Ovary (tissue), 10 donors: ENCODE measurements at places on chromosomes 12 and 14. TPM values are rescaled to one million over a fixed set of nuclear protein-coding genes. Genes with fewer than 3 reads are reported as not detected.

DNA sequence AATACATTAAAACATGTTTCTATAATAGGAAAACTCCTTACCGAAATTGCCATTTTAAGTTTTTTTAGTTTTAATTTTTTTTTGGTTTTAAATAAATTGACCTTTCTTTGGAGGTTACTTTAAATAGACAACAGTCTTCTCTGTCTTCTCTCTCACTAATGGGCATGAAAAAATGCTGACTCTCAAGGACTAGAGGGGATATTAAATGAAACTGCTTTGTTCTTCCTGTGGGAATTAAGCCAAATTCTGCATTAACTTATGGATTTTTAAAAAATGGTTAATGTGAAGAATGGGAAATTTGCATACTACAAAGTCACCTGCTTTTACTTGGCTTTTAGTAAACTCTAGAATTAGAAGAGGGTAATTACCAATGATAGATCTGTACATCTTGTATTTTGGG, 378.9 kb downstream of the TMTC2 start:
- no peak for DNase-seq

The SOAT2 gene
- not detected for total RNA-seq

DNA sequence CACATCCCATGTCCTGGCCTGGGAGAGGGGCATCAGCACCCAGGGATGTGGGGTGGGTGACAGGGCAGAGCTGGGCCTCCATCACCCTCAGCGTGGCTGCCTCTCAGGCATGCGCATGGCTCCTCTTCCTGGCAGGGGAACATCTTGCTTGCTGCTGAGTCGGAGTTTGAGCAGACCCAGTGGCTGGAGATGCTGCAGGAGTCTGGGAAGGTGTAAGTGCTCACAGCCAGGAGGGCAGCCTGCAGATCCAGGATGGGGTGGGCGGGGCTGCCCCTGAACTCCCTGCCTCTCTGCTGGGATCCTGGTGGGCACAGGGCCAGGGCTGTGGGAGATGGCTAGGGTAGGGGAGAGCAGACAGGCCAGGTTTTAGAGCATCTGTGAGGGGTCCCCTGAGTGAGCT, 16.2 kb downstream of the PLEKHD1 start:
- DNase-seq, result no peak

The PRR4 gene
- 2.3 TPM for total RNA-seq

DNA sequence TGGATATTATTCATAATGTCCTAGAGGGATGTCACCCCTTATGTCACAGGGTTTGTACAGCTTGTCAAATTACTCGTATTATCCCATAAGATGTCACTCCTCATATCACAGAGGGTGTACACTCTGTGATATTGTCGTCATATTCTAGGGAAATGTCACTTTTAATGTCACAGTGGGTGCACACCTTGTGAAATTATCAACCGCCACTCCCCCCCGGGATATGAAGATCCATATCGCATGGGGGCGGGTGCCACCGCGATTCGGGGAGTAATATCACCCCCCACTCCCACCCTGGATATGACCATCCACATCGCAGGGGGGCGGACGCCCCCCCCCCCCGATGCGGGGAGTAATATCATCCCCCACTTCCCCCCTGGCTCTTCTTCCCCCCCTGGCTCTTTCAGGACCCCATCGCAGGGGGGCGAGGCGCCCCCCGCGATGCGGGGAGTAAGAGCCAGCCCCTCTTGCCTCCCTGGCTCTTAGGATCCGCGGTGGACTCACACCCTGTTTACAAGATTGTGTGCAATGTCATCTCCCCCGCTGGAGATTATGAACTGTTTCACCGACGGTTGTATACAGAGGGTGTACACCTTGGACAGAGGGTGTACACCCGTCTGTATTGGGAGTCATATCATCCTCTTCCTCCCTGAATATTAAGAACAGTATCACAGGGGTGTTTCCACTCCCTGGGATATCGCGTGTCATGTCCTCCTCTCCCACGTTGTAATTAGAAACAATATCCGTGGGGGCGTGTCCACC, 92.8 kb downstream of the FRMD6 start:
- no peak for DNase-seq

The PSME2 gene
- 74.3 TPM for total RNA-seq

DNA sequence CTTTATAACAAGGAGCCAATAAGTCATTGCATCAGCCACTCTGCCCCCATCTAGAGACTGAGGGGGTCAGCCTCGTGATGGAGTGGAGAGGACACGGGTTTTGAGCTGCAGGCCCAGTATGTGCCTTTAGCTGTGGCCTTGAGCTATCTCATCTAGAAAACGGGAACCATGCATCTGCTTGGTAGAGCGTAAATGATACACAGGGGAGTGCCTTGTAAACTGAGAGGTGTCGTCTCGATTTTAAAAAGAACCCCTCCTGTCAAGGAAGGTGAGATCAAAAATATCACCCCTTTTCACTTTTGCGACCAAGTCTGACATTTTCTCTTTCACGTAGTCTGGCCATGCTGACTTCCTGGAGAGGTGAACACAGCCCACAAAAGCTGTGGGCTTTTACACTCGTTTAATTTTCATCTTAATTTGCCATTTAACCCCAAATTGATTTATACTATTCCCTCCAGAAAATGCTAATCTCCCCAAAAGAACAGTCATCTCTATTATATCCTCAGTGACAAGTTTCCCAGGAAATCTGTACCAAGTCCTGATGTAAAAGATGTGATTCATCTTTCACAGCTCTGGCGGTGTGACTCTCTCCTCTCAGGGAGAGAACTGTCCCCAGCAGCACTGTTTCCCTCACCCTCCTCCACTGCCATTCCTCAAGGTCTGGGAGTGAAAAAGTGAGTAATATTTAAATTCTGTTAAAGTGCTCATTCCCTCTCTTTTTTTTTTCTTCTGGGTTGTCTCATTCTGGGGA, 30.6 kb downstream of the VCPKMT start:
- no peak for DNase-seq

The PLEK2 gene
- not detected for total RNA-seq

The KRT72 gene
- not detected for total RNA-seq

DNA sequence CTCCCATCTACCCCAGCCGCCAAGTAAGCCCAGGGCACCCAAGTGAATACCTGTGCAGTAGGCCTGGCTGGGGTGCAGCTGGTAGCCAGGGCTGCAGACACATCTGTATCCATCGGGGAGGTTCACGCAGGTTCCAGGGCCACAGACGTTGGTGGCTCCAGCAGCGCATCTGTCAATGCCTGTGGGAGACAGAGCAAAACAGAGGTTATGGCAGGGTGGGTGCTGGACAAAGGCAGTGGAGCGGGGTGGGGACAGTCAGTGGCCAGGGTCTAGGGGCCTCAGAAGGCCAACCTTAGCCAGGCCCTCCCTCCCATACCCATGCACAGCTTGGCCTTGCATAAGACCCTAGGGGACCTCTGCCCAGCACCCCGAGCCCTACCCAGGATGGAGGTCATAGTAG, 29.2 kb downstream of the ISCA2 start:
- no peak for DNase-seq

The C12orf54 gene
- 1.3 TPM for total RNA-seq

- DNase-seq, result no peak
Observed at GRCh38 chr14:99760817-99761216, 32.4 kb upstream of the EML1 start.

The KRT8 gene
- total RNA-seq, result 52.7 TPM

DNA sequence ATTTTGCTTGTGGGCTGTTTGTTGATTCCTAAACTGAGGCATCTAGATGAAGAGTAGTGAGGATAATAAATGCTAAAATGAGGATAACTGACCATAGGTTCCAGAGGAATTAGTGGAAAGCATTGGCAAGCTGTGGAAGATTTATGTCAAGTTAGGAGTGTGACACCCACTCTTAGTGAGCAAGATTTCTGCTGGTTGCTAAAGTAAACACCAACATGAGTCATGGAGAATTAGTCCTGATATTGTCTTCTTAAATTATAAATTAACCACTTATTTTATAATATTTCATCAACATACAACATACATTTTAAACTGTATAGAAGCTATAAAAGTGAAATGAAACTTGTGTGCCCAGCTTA, 328.2 kb downstream of the RPL10L start:
- DNase-seq, result no peak

DNA sequence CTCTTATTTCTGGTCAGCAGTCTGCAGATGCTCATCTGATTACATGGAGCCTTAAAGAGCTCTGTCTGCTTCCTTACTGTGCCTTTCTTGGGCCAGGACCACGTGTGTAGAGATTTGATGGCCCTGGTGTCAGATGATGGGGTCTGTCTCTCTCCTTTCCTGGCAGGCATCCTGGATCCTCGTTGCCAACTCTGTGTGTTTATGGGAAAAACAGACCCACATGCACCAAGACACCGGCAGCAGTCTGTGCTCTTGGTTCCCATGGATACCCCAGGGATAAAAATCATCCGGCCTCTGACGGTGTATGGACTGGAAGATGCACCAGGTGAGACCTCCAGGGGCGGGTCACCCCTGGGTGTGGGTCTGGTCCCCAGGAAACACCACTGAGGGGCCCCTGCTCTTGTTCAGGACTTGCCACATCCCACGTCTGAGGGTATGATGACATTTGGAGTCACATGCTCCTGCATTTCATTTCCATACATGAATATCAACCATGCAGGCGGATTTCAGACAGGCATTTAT, 18.5 kb upstream of the ALDH2 start:
- no peak for DNase-seq

DNA sequence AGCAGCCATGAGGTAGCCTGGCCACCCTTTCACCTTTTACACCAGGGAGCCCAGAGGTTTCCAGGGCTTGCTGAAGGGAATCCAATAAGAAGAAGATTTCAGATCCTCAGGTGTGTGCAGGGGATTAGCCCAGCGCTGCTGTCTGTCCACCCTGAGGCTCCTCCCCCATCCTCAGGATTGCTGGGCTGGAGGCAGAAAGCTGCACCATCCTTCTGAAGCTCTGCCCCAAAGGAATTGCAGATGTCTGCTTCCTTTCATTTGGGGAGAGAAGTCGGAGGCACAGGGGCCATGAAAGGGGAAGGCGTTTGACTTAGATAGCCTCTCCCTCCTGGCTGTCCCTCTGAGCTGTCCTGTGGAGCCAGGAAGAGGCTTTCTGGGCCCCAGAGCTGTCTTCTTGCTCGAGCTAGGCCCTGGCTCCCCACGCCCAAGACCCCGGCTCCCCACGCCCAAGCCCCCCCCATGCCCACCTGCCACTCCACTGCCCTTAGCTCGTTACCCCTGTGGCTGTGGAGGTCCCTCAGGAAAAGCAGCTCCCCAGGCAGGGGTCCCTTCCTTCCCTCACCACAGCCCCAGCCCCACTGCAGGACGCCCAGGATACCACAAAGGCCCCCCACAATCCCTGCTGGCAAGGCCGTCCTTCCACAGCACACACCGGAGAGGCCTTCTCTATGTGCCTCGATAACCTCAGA, 359.0 kb downstream of the CACNA1C start:
- no peak for DNase-seq

The OAS2 gene
- total RNA-seq, result 2.8 TPM

The TSFM gene
- 13.2 TPM for total RNA-seq

The FGD4 gene
- 47.9 TPM for total RNA-seq

The RAD9B gene
- 3.8 TPM for total RNA-seq

- DNase-seq, result no peak
Observed at GRCh38 chr14:34081576-34082136, 130.8 kb upstream of the EGLN3 start.

DNA sequence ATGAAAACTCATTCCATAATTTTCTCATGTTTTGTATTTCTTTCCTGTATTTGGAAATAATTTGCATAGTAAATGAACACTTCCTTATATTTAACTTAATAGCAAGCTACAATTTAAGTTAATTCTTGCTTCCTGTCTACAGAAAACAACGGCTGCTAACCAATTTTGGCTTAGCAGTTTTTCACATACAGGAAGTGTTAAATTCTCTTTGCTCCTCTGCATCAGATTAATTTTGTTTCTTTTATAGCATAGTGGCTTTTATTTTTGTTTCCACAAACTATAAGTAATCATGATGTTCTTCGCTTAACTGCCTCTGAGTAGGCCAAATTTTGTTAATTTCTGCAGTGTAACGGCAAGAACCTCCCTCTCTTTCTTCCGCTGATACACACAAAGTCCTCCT, 182.9 kb downstream of the ALX1 start:
- no peak for DNase-seq

DNA sequence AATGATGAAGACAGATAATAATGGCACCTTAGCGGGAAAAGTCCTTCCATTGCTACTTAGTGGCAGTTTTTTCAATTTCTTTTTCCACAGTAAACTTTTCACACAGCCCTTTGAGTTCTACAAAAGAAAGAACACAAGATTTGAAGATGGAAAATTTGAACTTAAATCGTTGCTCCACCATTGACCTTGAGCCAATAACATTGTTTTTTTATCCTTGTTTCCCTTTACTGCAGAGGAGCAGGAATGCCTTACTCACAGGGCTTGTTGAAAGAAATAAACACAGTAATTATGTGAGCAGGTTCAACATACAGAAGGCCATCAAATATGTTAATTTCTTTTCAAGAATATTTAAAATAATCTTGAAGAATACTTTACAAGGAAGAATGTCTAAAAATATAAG, 181.5 kb upstream of the KRR1 start:
- no peak for DNase-seq

GRCh38 chr12:122090759-122091515, 12.4 kb downstream of the MLXIP start:
- DNase-seq, result no peak

The PSEN1 gene
- total RNA-seq, result 45.9 TPM

The SOCS2 gene
- 20.2 TPM for total RNA-seq

GRCh38 chr12:104050436-104050835, 449 bp upstream of the GLT8D2 start:
- DNase-seq, result no peak

The GXYLT1 gene
- 10.9 TPM for total RNA-seq

The PTCSC3 gene
- not detected for total RNA-seq

GRCh38 chr12:93645702-93646101, 31.5 kb upstream of the CRADD start:
- no peak for DNase-seq

DNA sequence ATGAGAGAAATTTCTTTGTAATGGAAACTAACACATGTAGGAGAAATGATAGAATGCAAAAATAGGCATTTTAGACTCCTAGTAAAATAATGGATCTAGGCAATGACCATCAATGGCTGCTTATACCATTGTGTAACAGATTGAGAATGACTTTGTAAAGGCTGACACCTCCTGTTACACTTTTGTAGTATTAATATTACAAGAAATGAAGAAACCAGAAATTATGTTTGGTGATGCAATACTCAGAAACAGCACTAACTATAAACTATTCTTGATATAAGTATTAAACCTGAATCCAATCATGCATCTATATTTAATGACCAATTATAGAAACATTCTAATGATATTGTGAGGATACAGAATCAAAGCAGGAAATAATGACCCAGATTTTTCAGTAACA, 108.5 kb upstream of the CNTN1 start:
- DNase-seq, result no peak
